Kidney (tissue), 22 donors: ENCODE measurements at places on chromosomes 2 and 18. TPM values are rescaled to one million over a fixed set of nuclear protein-coding genes. Genes with fewer than 3 reads are reported as not detected.

DNA sequence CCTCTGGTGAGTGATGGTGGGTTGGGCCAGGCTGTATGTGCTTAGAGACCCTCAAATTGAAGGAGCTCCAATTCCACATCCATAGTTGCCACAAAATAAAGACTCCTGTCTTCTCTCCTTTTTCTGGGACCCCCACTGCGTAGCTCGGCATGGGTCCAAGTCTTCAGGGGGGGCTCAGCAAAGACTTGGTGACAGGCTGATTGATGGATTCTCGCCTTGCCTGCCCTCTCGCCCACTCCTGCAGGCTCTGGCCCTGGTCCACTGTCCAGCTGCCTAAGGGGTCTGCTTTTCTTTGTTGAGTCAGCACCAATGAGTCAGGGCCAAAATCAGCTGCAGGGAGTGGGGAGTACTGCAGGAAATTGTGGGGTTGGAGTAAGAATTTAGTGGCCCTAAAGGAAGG, 21.5 kb downstream of the RPL37A start:
- no peaks in the 10 kb centered on the region for H3K36me3 ChIP-seq
- no peaks in the 10 kb centered on the region for H3K4me1 ChIP-seq
- no peak overlapping the region for H3K4me3 ChIP-seq

- no peaks in the 10 kb centered on the region for H3K4me1 ChIP-seq
- H3K4me3 ChIP-seq = no peak overlapping the region
- H3K27me3 ChIP-seq = no peaks in the 10 kb centered on the region
- H3K36me3 ChIP-seq = no peaks in the 10 kb centered on the region
- H3K27ac ChIP-seq = no peak overlapping the region
Observed at GRCh38 chr18:11826836-11827235, 24.4 kb upstream of the CHMP1B start.

DNA sequence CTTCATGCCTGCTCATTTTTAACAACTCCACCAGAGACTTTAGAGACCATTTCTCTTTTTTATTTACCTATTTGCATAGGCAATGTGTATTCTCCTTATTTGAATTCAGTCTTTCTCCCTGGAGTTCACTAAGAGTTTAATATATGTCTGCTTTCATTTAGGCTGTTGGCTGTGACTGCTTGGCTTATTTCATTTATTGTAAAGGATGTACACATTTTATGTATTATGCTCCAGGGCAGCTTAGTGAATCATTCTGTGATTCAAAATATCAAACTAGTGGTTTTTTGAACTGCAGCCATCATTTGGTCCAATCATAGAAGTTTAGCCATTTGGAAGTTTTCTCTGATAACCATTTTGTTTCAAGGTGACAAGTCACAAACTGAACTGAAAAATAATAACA, 229.6 kb downstream of the LPIN1 start:
- no peak for DNase-seq
- no peaks in the 10 kb centered on the region for H3K36me3 ChIP-seq
- H3K4me3 ChIP-seq = no peak overlapping the region
- no peak overlapping the region for H3K27ac ChIP-seq
- no peaks in the 10 kb centered on the region for H3K27me3 ChIP-seq

DNA sequence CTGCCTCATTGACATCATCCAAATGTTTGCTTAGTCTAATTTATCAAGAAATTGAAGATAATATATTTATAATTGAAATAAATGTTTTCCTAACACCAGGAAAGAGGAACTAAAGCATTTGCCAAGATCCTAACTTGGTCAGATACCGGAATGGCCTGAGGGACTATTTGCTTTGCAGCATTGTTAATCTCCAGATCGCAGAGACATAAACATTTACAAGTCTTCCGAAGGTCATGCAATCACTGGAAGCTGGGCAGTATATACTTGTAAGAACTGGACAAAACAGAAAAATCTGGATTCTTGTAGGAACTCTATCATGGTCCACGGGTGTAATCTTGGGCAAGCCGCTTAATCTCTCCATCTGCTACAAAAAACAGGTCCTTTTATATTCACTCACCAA, 42.2 kb downstream of the CYBRD1 start:
- H3K4me1 ChIP-seq = no peaks in the 10 kb centered on the region
- DNase-seq = no peak
- no peak overlapping the region for H3K4me3 ChIP-seq
- H3K27ac ChIP-seq = no peak overlapping the region
- no peaks in the 10 kb centered on the region for H3K36me3 ChIP-seq

DNA sequence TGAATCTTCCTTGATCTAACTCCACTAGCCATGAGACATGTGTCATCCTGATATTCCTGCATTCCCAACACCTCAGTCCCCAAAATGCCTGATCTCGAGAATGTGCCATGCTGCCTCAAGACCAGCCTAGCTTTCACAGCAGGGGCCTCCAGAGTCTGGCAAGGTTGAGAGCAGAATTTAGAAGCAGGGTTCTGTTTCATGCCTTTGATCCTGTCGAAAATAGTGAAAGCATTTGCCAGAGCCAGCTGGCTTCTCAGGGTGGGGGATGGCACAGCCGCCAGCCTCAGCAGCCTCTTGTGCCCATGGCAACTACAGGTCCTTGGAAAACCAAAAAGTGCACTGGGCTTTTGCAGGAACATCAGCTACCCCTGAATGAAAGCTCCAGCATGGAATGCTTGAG, 143.5 kb downstream of the RTN4 start:
- H3K27me3 ChIP-seq = no peaks in the 10 kb centered on the region
- H3K27ac ChIP-seq = no peak overlapping the region
- no peak for DNase-seq

DNA sequence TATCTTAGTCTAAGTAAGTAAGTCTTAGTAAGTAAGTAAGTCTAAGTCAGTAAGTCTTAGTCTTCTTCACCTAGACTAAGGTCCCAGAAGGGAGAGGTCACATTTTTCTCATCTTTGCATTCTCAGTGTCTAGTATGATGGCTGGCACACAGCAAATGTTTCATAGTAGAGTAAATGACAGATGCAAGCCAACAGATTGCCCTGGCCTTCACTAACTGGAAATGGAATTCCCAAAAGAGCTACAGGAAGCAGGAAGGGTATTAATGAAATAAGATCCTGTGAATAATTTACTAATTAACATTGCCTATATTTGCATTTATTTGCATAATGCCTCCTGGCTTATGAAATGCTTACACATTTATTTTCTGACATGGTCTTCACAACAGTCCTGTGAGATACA, 221.6 kb downstream of the RAD51AP2 start:
- no peaks in the 10 kb centered on the region for H3K36me3 ChIP-seq
- H3K4me3 ChIP-seq = no peak overlapping the region
- no peak overlapping the region for H3K27ac ChIP-seq
- H3K4me1 ChIP-seq = no peaks in the 10 kb centered on the region
- H3K27me3 ChIP-seq = no peaks in the 10 kb centered on the region

DNA sequence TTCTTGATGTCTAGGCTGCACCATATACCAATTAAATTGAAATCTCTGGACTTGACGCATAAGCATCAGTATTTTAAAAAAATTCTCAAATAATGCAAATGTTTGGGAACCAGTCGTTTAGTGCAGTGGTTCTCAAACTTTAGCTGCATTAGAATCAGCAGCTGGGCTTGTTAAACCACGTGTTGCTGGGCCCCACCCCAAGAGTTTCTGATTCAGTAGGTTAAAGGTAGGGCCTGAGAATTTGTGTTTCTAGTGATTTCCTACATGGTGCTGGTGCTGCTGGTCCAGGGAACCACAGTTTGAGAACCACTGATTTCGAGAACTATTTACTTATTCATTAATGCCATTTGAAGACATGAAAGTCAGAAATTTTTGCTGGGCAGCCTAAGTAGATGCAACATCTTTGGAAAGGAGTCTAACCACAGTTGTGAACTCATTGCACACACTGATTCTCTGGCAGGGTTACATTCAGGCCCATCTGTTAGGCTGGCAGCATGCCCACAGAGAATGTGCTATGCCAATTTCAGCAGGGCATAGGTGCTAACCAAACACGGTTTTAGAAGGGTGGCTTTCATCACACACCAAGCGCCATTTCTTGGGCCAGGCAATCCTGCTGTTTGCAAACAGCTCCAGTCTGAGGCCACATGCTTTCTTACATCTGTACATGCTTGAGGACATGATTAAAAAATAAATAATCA, 26.4 kb upstream of the ATP5MC3 start:
- H3K36me3 ChIP-seq = no peaks in the 10 kb centered on the region
- DNase-seq = no peak
- H3K4me3 ChIP-seq = no peak overlapping the region
- no peak overlapping the region for H3K27ac ChIP-seq
- no peaks in the 10 kb centered on the region for H3K4me1 ChIP-seq
- H3K27me3 ChIP-seq = no peaks in the 10 kb centered on the region

DNA sequence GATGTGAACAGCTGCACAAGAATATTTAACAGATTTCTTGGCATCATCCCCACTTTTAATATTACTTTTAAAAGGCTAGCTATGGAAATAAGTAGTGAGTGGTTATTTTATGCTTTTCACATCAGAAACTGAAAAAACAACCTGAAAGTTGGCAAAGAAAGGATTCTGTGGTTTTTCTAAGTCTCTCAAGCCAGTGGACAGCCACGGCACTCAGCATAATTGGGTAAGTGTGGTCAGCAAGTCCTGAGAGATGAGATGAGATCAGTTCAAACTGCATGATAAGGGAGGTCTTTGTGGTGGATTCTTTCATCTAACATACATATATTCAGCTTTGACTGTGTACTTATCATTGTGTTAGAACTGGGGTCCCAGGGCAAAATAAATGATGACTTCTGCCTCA, 105.2 kb downstream of the LYPD6B start:
- no peak overlapping the region for H3K27ac ChIP-seq

- H3K36me3 ChIP-seq = no peaks in the 10 kb centered on the region
- no peaks in the 10 kb centered on the region for H3K4me1 ChIP-seq
- no peak overlapping the region for H3K4me3 ChIP-seq
- H3K27me3 ChIP-seq = no peaks in the 10 kb centered on the region
- DNase-seq = no peak
Observed at GRCh38 chr2:190270298-190270697, 49.3 kb downstream of the HIBCH start.

- H3K27ac ChIP-seq = no peak overlapping the region
- DNase-seq = no peak
- H3K27me3 ChIP-seq = no peaks in the 10 kb centered on the region
- H3K36me3 ChIP-seq = no peaks in the 10 kb centered on the region
- H3K4me1 ChIP-seq = no peaks in the 10 kb centered on the region
- H3K4me3 ChIP-seq = no peak overlapping the region
Observed at GRCh38 chr2:64015391-64015790, 3.8 kb downstream of the VPS54 start.

GRCh38 chr18:79936641-79937040, 14.8 kb downstream of the SLC66A2 start:
- H3K4me3 ChIP-seq = no peak overlapping the region
- H3K27me3 ChIP-seq = no peaks in the 10 kb centered on the region
- DNase-seq = peak; percentile 52
- no peak overlapping the region for H3K27ac ChIP-seq
- peaks cover 12% of the 10 kb centered on the region for H3K36me3 ChIP-seq

GRCh38 chr2:160252900-160253299, 52.8 kb upstream of the ITGB6 start:
- DNase-seq = no peak
- no peaks in the 10 kb centered on the region for H3K27me3 ChIP-seq
- no peak overlapping the region for H3K27ac ChIP-seq
- H3K4me1 ChIP-seq = peaks cover 8% of the 10 kb centered on the region
- no peak overlapping the region for H3K4me3 ChIP-seq

DNA sequence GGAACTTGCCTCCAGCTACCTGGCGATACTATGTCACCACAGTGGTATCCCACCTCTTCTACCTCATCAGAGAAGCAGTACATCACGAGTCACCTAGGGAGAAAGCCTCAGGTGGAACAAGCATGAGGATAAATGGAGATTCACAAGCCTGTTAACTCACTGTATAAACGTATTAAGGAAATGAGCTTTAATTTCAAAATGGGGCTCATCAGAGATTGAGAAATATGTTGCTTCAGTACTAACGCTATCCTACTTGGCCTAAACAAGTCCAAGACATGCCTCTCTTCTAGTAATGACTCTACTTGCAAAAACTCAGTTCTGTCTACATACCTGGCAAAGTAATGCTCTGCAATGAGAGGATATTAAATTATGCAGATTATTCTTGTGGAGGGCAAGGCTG, 4.3 kb downstream of the SLC39A6 start:
- no peak overlapping the region for H3K27ac ChIP-seq
- H3K27me3 ChIP-seq = no peaks in the 10 kb centered on the region
- no peaks in the 10 kb centered on the region for H3K4me1 ChIP-seq
- H3K36me3 ChIP-seq = peaks cover 13% of the 10 kb centered on the region
- DNase-seq = no peak

GRCh38 chr2:3253913-3254441, 123.6 kb downstream of the EIPR1 start:
- no peak overlapping the region for H3K4me3 ChIP-seq
- no peaks in the 10 kb centered on the region for H3K4me1 ChIP-seq
- DNase-seq = no peak
- no peak overlapping the region for H3K27ac ChIP-seq
- H3K27me3 ChIP-seq = no peaks in the 10 kb centered on the region

DNA sequence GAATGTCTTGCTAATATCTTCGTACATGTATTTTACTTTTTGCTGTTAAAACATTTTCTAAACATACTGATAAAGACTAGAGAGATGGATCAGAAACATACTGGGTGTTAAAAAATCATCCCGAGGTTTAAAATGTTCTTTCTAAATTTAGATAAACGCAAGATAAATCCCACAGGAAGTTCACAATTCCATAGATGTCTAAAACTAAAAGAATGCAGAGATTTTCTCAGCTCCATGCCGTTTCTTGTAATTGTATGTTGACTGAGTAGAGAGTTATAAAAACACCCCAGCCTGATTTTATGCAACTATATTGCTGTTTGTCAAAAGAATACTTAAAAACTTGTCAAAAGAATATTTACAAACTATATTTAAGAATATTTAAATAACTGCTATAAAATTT, 455.7 kb downstream of the ARHGAP15 start:
- no peaks in the 10 kb centered on the region for H3K36me3 ChIP-seq
- H3K4me1 ChIP-seq = no peaks in the 10 kb centered on the region
- no peak for DNase-seq
- no peak overlapping the region for H3K27ac ChIP-seq

GRCh38 chr2:64054161-64054915, 35.1 kb upstream of the VPS54 start:
- H3K4me3 ChIP-seq = no peak overlapping the region
- DNase-seq = no peak
- H3K4me1 ChIP-seq = no peaks in the 10 kb centered on the region
- no peak overlapping the region for H3K27ac ChIP-seq
- H3K36me3 ChIP-seq = no peaks in the 10 kb centered on the region
- H3K27me3 ChIP-seq = no peaks in the 10 kb centered on the region

The DSEL gene
- 1.9 TPM for polyA plus RNA-seq

The C2orf80 gene
- polyA plus RNA-seq = not detected

The ODC1 gene
- polyA plus RNA-seq = 94.4 TPM

The AFF3 gene
- polyA plus RNA-seq = 0.65 TPM

The DNAH7 gene
- 3.8 TPM for polyA plus RNA-seq

The MYO5B gene
- polyA plus RNA-seq = 17.8 TPM

The GPR45 gene
- polyA plus RNA-seq = not detected

The IL1A gene
- not detected for polyA plus RNA-seq

The LRP2 gene
- polyA plus RNA-seq = 44.7 TPM

The TACR1 gene
- polyA plus RNA-seq = 0.49 TPM

The C2orf78 gene
- polyA plus RNA-seq = not detected

The ARHGEF33 gene
- polyA plus RNA-seq = 2.4 TPM

The CHN1 gene
- polyA plus RNA-seq = 6.5 TPM
